ENCODE measurements at places on chromosomes 11 and 22.

DNA sequence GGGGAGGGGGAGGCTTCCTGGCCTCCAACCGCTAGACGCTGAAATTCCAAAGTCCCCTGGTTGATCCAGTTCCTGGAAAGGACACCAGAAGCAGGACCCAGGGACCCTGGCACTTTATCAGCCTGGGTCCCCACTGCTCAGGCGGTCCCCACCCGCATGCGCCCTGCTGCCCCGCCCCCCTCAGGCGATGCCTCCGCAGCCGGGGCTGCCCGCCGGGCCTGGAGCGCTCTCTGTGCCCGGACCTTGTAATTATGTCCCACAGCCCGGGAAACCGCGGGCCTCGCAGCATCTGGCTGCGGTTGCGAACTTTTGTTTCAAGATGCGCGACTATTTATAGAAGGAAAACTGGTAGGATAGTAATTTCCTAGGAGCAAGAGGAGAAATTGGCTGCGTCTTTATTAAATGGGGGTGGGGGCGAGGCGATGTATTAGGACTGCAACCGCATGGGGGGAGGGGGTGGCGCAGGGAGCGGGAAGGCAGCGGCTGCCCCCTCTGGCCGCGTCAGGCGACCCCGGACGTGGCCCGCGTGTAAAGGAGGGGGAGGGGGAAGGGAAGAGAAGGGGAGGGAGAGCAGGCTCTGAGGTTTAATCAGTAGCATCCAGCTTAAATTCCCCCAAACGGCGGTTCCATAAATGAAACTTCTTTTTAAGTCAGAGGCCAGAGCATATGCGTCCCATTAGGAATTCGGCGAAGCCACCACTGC, 6.1 kb downstream of the WNT7B start:
- DNase-seq = no peak

DNA sequence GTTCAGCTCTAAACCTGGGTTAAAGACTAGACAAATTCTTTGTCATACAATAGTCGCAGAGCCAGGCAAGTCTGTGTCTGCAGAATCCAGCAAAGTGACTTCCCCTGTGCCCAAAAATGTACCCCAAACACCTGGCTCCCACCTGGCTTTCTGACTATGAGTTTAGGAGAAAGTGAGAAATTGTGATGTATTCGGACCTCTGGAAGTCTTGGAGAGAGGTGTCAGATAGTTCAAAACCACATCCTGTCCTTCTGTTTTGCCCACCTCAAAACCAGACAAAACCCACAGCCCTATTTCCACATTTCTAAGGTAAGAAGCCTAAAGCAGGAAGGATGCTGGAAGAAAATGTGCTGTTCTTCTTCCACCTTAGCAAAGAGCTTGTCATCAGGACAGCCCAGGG, 63.8 kb upstream of the CLMP start:
- no peak for DNase-seq

DNA sequence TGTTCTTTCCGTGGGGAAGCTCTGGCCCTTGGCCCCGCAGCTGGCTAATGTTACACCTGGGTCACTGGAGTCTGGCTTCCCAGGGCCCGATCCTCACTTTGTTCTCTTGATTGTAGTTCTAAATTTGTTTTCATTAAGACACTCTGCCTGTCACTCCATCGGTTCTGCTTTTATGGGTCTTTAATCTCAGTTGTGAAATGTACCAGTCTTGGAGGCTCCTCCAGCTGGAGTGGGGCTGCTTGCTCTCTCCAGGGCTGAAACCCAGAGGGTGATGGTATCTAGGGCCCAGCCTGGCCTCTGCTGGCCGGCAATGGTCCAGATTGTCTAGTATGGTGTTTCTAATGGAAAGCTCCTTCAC, 352.9 kb downstream of the TENM4 start:
- no peak for DNase-seq

DNA sequence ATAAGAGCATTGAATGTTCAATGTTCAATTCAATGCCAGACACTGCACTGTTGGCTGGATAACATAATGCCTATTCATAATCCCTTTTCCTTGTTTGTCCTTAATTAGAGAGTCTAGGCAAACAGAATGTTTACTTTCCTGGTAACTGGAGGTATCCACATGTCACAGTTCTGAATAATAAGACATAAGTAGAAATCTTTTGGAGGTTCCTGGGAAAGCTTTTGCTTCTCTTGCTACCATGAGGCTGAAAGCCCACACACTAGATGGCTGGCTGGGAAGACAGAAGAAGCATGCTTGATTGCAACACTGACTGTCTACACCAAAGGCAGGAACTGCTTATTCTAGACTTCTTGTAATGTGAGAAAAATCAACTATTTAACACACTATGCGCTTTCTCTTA, 79.5 kb downstream of the GAB2 start:
- DNase-seq = no peak

DNA sequence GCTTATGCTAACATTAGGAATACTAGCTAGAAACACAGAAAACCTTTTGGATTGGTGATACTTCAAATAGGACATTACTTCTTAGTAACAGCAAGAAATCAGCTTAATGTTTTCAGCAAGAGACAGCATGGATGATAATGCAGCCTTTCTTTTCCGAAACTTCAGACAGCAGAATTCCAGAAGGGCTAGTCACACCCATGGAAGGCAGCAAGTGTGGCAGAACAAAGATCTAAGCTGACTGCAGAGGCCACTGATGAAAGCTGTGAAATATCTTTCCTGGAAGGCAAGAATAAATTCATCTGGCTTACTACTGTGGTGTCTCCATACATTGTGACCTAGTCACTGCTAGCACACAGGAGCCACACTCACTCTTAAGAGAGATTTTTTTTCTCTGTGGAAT, 100.3 kb downstream of the CCDC83 start:
- no peak for DNase-seq

DNA sequence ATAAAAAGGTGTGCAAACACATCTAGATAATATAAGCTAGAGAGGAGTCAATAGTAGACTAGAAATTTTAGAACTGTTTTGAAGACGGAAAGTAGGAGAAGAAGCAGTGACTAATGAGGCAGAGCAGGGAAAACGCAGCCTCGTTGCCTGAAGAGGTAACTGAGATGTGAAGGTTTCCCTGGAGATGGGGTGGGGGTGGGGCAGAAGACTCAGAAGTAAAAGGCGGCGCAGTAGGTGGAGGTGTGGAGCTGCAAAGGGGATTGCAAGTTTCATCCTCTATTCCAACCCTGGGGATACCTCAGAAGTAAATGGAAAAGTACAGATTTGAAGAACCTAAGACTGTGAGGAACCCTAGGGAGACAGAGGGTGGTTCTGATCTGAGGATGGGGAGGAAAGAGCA, 109.5 kb downstream of the TMPRSS5 start:
- no peak for DNase-seq

DNA sequence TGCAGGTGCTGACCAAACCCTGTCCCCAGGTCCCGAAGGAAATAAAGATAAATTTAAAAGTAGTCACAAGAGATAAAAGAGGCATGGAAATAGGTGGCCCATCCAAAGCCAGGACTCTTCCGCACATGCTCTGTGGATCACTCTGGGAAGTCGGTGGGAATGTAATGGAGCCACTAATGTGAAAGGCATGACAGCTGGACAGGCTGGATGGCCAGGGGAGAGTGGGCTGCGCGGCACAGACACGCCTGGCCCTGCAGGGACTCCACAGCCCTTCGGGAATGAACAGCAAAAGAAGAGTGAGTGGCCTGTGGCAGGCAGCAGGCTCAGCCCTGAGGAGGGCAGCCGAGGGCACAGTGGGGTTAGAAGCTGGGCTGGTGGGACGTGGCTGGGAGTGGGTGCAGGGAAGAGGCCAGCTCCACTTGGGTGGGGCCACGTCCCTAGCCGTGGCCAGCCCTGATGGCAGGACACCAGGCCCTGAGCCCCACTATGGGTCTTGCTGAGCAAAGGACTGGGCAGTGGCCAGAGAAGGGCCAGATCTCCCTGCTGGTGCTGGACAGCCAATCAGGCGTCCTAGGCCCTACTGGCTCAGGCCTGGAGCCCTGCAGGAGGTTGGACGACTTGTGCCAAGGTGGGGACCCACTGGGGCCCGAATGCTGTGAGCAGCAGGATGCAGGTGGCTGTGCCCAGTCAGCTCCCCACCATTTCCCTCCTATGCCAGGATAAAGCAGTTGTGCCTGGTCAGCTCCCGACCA, 31.3 kb upstream of the GNB1L start:
- no peak for DNase-seq

DNA sequence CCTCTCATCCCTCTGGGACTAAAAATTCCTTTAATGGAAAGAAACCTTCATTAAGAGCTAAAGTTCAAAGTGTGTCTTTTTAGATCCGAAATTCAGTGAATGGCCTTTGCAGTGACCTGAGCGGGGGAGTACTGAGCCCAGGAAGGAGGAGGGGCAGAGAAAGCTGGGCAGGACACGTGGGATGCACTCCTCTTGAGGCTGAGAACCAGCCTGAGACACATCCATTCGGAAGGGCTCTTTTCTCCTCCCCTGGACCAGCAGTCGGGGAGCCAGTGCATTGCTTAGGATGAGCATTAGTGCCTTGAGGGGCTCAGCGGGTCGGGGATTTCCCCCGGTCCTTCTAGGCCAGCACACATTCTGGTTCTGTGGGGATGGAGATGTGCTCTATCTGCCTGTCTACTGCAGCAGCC, 258.9 kb upstream of the B3GAT1 start:
- no peak for DNase-seq
